Activated CD8-positive, alpha-beta T cell treated with anti-CD3 and anti-CD28 coated beads for 36 hours (primary cell): ENCODE measurements at places on chromosomes 7 and 10. TPM values are rescaled to one million over a fixed set of nuclear protein-coding genes. Genes with fewer than 3 reads are reported as not detected.
A peak's percentile ranks its signal among the peaks of the same experiment; 100 is the strongest.

DNA sequence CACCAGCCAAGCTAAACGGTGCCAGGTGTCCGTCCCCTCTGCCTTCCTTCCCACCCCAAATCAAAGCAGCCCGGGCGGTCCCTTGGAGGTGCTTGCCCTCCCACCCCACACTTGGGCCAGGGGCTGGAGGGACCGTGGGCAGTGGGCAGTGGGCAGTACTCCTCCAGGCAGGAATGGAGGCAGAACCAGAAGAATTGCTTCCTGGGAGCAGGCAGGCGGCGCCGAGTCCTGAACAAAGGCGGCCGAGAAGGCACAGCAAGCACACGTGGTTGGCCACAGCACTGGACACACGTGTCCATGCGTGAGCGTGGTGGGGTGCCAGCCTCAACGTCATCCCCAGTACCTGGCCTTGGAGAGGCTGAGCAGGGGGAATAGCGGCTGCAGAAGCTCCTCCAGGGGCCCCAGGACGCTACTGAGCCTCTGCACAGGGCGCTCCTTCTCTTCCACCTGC is 48.4 kb upstream of the NKX6-2 start:
- no peak for DNase-seq

The C7orf57 gene
- 0.83 TPM for total RNA-seq

GRCh38 chr10:62554632-62555199 is 180.5 kb downstream of the ZNF365 start:
- peak; percentile 13 for DNase-seq

The LLCFC1 gene
- total RNA-seq: not detected

DNA sequence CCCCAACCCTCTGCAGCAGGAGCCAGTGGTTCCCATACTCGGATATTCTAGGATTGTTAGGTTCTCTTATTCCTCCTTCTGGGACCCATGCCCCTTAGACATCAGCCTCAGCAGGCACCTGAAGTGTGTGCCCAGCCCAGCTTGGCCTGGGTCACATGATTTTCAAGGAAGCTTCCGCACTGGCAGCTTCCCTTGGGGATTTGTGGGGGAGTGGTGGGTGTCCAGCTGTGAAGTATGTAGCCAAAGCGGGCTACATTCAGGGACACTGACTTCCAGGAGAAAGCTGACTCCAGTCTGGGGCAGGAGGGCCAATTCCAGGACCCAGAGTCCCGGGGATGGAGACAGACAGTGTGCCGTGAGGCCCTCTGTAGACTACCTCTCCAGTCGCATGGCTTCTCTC is 1.3 kb downstream of the LDB1 start:
- DNase-seq: peak; percentile 35

DNA sequence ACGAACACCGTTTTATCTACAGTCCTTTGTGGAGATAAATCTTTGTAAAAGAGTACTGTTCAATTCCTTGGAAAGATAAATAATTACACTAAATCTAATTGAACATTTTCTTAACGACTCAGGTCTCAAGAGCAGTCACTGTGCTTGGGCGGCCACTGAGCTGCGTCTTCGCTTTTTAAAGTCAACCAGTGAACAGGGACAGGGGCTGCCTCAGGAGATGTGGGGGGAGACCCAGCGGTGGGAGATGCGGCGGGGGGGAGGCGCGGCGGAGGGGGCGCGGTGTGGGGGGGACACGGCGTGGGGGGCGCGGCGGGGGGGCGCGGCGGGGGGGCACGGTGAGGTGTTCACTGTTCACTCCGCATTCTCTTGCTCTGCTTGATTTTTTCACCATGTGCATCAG is 39.8 kb downstream of the CAMK2B start:
- DNase-seq: no peak

GRCh38 chr7:2754086-2754485 is 66.1 kb downstream of the AMZ1 start:
- no peak for DNase-seq

DNA sequence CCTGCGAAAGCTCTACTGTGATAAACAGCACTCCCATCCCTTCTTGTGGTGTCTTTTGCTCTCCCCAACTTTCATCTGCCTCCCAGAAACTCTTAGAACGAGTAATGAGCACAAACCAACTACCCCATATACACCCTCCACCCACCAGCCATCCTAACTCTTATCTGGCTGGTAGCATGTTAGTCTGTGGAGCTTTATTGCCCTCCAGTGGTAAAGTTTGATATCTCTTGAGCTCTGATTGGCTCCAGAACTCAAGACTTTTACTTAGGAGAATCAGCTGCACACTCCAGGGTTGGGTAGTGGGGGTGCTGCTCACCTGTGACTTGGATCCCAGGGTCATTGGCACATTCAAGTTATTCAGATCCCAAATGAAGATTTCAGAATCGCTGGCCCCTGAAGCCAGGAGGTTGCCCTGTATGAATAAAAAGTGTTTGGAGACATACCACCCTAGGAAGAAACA is 10.9 kb downstream of the SEC31B start:
- DNase-seq: peak; percentile 65

The AASS gene
- total RNA-seq: 0.68 TPM

DNA sequence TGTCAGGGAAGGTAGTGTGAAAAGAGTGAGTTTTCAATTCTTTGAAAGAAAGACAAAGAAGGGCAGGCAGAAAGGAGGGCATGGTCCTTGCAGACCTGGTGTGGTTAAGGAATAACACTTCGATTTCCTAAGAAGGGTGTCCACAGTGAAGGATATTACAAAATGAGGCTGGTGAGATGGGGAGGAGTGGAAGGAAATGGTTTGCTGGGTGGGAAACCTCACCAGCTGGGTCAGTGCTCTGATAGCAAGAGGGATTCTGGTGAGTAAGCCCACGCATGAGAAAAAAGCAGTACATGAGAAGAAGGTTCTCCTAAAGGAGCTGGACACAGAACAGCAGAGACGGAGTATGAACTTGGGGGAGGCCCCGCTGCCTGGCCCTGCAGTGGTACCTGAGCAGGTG is 230.6 kb upstream of the PLXNA4 start:
- no peak for DNase-seq

- no peak for DNase-seq
These were observed 18.8 kb downstream of the CAMK2B start for GRCh38 chr7:44306606-44307005.

The ASB13 gene
- 9.2 TPM for total RNA-seq

- no peak for DNase-seq
These were observed 454.5 kb downstream of the DNAJB6 start for GRCh38 chr7:157791261-157791660.

- no peak for DNase-seq
These were observed 62.7 kb downstream of the MAD1L1 start for GRCh38 chr7:2169923-2170575.

DNA sequence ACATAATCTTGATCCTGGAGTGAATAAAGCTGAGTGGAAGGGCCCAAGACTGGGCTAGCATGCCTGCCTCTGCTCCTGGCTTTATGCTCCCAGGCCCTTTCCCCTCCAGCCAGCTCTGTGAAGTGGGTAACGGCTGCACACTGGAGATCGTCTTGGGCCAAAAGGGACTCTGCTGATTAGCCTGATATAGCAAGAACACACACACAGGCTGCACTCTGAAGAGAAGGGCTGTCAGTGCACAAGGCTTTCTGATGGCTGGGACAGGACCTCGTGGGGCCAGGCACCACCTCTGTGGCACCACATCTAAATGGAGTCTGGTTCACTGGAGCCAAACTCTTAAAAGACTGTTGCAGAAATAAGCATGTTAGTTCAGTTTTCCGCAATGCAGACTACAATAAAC is 161.4 kb downstream of the NEURL1 start:
- DNase-seq: no peak

DNA sequence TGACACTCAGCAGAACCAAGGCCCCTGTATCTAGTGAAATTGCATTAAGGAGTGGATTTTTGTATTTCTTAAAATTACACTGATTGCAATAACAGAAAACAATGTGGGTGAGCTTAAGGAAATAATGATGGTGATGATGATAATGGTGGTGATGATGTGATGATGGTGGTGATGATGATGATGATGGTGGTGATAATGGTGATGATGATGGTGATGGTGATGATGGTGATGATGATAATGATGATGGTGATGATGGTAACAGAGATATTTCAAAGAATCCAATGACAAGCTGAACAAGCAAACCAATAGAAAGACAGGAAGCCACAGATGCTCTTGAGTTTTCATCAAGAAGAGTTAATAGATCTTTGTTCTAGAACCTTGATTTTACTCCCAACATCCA is 630.7 kb upstream of the AUTS2 start:
- DNase-seq: no peak

The RAMP3 gene
- not detected for total RNA-seq

The CYP26A1 gene
- not detected for total RNA-seq

DNA sequence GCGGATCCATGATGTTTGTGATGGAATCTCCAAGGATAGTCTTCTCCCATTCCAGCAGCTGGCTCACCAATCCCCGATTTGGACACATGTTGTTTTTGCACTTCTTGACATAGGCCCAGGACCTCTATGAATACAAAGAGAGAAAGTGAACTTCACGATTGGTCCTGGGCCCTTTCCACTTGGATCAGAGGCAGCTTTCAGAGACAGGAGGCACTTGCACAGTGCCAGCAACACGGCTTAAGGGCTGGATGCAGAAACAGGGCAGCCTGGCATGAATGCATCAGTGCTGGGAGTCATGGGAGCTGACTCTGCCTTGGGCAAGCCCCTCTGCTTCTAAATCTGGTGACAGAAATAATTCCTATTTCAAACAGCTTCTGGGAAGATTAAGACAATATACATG is 2.1 kb upstream of the TMEM120A start:
- no peak for DNase-seq

The LRRC61 gene
- 21.8 TPM for total RNA-seq

- no peak for DNase-seq
These were observed 201.5 kb upstream of the GNAI1 start for GRCh38 chr7:79933144-79933543.

DNA sequence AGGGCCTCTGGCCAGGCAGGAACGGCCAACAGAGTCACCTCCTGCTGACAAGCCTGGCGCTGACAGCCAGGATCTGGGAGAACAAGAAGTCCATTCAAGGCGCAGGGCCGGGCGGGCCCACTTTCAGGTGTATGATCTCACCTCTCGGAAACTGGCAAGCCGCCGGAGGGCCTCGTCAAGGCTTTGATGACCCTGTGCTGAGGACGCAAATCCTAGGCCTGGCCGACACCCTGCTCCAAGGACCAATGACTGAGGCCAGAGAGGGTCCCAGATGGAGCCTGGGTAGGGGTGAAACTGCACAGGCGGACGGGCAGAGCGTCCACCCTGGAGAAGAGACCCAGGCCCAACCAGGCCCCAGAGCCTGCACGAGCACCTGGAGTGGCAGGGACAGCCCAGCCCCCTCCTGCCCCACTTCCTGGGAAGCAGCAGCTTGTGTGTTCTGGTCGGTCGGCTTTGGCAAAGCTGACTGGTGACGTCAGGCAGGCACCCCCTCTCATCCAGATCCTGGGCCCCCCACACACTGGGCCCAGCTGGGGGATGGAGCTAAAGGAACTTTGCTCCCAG is 30.6 kb downstream of the MYL10 start:
- no peak for DNase-seq

The DGKB gene
- total RNA-seq: not detected

The CCDC186 gene
- 10.5 TPM for total RNA-seq

The IGFBP3 gene
- 0.25 TPM for total RNA-seq

DNA sequence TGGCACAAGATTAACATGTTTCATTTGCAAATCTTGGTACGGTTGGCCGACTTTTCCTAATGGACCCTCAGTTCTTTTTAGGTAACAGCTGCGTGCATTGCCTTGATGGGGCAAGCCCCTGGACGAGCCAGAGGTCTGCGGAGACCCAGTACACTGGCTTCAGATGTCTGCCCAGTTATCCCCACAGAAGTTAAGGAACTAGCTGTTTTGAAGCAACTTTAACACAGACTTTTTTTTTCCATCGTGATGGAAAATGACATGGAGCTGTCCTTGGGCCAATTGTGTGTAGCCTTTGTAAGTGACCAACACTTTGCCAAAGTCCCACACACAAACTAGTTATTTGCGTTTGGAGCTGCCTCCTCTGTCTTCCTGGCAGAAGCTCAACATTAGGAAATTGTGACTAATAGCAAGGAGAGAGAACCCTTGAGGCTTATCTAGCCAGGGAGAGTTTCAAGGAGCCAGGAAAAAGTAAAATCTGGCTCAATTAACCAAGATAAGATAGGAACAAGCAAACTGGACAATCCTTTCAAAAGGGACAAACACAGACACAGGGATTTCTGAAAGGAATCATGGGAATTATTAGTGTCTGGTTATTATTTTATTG is 99.6 kb upstream of the BMPER start:
- DNase-seq: no peak

- DNase-seq: no peak
These were observed 147.7 kb downstream of the PTPN20 start for GRCh38 chr10:47058961-47059391.

DNA sequence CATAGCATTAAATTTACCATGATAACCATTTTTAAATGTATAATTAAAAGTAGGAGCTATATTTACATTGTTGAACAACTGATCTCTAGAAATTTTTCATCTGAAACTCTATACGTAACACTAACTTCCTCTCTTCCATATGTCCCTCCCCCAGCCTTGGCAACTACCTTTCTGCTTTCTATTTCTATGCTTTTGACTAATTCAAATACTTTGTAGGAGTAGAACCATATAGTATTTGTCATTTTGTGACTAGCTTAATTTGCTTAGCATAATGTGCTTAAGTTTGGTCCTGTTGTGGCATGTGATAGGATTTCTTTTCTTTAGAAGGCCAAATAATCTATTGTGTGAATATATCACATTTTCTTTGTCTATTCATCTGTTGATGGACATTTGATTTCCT is 225.3 kb upstream of the POT1 start:
- no peak for DNase-seq

DNA sequence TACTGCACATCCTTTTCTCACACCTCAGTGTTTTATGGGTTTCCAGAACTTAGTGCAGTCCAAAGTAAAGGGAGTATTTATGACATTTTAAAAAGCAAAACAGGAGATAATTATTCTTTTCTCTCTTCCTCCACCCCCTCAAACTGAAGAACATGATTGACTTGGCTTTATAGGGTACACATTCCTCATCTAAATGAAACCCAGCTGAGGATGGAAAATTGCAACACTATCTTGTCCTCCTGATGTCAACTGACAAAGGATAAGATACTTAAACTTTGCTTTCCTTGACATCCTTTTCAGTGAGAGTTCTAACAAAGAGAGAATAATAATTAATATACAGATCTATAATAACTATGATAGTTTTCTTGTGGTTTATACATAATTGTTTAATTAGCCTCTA is 299.1 kb downstream of the BBS9 start:
- DNase-seq: no peak

The CALHM3 gene
- not detected for total RNA-seq

DNA sequence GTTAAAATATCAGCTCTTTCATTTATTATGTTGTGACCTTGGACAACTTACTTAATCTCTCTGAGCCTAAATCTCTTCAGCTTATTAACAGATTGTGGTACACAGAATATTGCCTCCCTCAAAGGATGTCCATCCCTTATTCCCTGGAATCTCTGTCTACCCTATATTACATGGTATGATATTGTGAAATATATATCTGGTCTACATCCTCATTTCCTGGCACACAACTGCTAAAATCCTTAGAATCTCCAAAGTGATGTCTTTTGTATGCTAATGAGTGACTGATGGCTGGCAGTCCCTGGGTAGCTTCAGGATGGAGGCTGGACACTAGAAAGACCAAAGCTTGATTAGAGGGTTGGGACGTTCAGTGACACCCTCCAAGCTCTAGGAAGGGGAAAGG is 25.8 kb downstream of the ZNF438 start:
- no peak for DNase-seq

The PITX3 gene
- total RNA-seq: not detected
